ENCODE measurements at places on chromosomes 11 and 22. TPM values are rescaled to one million over a fixed set of nuclear protein-coding genes. Genes with fewer than 3 reads are reported as not detected.

GRCh38 chr11:121927097-121927785 lies 188.8 kb downstream of the BLID start:
- DNase-seq, result no peak

DNA sequence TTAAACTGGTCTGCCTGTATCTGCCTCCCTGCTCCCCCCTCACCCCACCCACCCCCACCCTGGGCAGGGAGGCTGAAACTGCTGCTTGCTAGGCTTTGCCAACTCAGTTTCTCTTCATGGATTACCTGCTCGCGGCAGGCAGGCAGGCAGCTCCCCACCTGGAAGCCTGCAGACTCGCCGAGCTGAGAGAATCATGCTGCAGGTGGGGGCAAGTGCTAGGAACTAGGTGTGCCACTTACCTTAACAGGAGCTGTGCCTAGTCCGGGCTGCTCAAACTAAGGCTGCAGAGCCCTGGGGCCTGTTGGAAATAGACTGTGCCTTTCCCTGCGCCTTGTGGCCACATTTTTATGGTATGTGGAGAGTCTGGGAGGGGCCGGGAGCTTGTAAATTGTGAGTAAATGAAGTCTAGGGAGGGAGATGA lies 30.3 kb downstream of the MARK2 start:
- H3K27ac ChIP-seq, result peak overlapping the region; percentile 76
- peaks cover 81% of the 10 kb centered on the region for H3K4me1 ChIP-seq
- peak overlapping the region; percentile 42 for H3K4me3 ChIP-seq
- no peak for DNase-seq
- no peaks in the 10 kb centered on the region for H3K27me3 ChIP-seq

Gene FGF3
- not detected for polyA plus RNA-seq

Gene GRIA4
- not detected for polyA plus RNA-seq

Gene OR8G5
- polyA plus RNA-seq, result not detected

DNA sequence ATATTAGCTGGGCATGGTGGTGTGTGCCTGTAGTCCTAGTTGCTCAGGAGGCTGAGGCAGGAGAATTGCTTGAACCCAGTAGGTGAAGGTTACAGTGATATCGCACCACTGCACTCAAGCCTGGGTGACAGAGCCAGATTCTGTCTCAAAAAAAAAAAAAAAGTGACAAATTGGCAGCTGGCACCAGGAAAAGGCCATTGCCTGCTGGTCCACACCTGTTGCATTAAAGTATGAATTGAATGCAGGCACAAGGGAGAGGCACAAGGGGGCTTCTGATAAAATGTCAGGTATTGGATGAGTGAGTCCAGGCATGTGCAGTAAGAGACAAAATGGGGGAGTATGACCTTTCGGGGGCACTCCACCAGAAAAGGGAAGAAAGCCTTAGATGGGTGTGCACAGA lies 28.2 kb downstream of the ZNF70 start:
- no peaks in the 10 kb centered on the region for H3K4me1 ChIP-seq
- no peaks in the 10 kb centered on the region for H3K36me3 ChIP-seq
- DNase-seq, result no peak

Gene CHRM1
- not detected for polyA plus RNA-seq

GRCh38 chr11:47268448-47269001 lies 1.4 kb upstream of the MADD start:
- H3K4me1 ChIP-seq, result peaks cover 42% of the 10 kb centered on the region
- no peaks in the 10 kb centered on the region for H3K27me3 ChIP-seq
- DNase-seq, result no peak
- no peaks in the 10 kb centered on the region for H3K36me3 ChIP-seq

DNA sequence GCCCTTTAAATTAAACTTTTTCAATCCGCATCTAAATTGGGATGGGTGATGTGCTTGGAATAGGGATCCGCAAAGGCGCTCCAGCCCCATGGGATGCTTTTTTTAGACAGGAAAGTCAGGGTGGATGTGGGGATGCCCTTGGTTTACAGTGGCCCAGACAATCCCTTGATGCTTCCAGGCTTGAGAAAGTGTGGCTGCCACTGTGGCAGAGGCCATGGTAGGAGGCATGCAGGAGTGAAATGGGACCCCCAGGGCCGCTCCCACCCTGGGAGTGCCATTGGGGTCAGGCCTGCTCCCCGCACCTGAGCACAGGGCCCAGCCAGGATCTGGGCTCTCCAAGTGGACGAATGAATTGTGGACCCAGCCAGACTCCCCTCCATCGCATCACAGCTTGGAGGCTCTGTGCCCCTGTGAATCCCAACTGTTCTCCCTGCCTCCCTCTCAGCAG lies 75.8 kb downstream of the COMMD9 start:
- no peak for DNase-seq
- no peak overlapping the region for H3K4me3 ChIP-seq
- H3K4me1 ChIP-seq, result no peaks in the 10 kb centered on the region
- no peaks in the 10 kb centered on the region for H3K36me3 ChIP-seq
- H3K27ac ChIP-seq, result no peak overlapping the region

DNA sequence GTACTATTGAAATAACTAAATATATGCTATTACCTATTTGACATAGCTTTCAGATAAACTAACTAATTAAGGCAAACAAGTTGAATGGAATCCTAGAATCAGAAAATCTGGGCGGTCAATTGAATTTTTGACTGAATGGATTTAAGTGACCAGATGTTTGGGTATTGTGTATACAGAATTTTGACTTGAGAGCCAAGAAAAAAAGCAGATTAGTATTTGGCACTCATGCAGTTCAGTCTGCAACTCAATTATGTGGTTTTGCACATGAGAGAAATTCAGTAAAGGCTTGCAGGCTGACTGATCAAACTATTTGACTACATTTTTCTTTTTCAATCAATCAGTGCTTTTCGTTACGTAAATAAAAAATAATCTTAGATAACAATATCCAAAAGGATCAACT lies 254.8 kb downstream of the GUCY1A2 start:
- no peaks in the 10 kb centered on the region for H3K27me3 ChIP-seq
- no peaks in the 10 kb centered on the region for H3K36me3 ChIP-seq
- no peak overlapping the region for H3K27ac ChIP-seq

DNA sequence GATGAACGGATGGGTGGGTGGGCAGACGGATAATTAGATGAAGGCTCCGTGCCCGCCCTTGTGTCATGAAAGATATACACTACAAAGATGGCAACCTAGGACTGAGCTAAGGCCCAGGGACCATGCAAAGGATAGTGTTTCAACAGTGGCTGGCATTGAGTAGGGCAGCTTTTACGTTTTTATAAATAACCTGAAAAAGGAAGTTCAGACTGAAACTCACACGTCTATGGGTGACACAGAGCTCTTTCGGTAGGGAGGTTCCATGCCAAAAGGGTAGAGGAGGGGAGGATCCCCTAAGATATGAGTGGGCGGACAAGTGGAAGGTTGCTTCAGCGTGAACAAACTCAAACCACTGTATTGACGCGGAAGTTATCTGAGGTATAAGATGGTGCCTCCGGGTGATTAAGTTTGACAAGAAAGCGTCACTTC lies 90.5 kb downstream of the UBASH3B start:
- peaks cover 25% of the 10 kb centered on the region for H3K4me1 ChIP-seq
- H3K27ac ChIP-seq, result no peak overlapping the region
- H3K36me3 ChIP-seq, result no peaks in the 10 kb centered on the region
- no peak overlapping the region for H3K4me3 ChIP-seq
- H3K27me3 ChIP-seq, result peaks cover 3% of the 10 kb centered on the region

DNA sequence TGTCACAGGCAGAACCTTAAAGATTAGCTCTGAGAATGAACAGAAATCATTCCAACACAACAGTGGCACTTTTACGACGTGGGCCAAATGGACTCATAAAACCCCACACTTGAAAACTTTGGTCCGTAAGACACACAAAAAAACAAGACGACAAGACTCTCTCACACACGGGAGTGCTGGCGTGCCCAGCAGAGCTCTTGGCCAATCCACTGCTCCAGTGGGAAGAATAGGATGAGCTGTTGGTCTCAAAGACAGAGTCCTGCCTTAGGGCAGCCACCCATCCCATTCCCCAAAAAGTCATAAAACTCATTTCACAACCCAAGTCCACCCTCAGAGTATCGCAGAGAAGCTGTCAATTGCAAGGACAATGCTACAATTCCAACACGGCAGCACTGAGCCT lies 18.2 kb downstream of the LARGE1 start:
- H3K27ac ChIP-seq, result peak overlapping the region; percentile 63
- peaks cover 32% of the 10 kb centered on the region for H3K4me1 ChIP-seq

GRCh38 chr22:17865183-17866055 lies 91.2 kb upstream of the BID start:
- no peak overlapping the region for H3K27ac ChIP-seq
- H3K27me3 ChIP-seq, result no peaks in the 10 kb centered on the region
- no peak for DNase-seq
- no peak overlapping the region for H3K4me3 ChIP-seq
- H3K4me1 ChIP-seq, result no peaks in the 10 kb centered on the region

GRCh38 chr22:40022536-40023240 lies 27.9 kb downstream of the FAM83F start:
- no peaks in the 10 kb centered on the region for H3K36me3 ChIP-seq
- H3K27me3 ChIP-seq, result peaks cover 14% of the 10 kb centered on the region
- no peak for DNase-seq
- H3K27ac ChIP-seq, result peak overlapping the region; percentile 76
- H3K4me3 ChIP-seq, result no peak overlapping the region
